ENCODE measurements at places on chromosomes 4 and X.

GRCh38 chrX:132443196-132444135 is 45.4 kb downstream of the MBNL3 start:
- DNase-seq: no peak

GRCh38 chr4:112253382-112254000 is 21.9 kb downstream of the AP1AR start:
- DNase-seq: no peak

GRCh38 chrX:39497702-39498265 is 600.0 kb downstream of the BCOR start:
- DNase-seq: no peak

- DNase-seq: no peak
These were observed 58.3 kb downstream of the TBC1D14 start for GRCh38 chr4:6967846-6968340.

GRCh38 chr4:86564795-86565194 is 29.3 kb upstream of the PTPN13 start:
- DNase-seq: no peak

GRCh38 chr4:5164221-5164912 is 113.1 kb downstream of the STK32B start:
- DNase-seq: no peak

DNA sequence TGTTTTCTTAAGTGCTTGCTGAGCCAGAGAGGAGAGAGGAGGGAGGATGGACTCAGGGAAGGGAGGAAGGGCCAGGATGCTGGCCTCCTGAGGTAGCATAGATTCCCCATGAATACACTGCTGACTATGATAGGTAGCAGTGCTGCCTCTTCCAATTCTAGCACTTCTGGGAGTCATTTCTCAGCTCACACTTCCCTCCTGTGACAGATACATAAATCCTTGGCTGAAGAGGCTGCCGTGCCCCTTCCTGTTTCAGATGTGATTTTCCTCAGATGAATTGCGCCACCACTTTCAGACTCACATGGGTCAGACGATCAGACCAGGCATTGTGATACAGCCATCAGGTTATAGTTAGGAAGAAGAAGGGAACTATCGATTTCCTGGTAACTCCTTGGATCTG is 22.4 kb downstream of the TSC22D3 start:
- DNase-seq: no peak

DNA sequence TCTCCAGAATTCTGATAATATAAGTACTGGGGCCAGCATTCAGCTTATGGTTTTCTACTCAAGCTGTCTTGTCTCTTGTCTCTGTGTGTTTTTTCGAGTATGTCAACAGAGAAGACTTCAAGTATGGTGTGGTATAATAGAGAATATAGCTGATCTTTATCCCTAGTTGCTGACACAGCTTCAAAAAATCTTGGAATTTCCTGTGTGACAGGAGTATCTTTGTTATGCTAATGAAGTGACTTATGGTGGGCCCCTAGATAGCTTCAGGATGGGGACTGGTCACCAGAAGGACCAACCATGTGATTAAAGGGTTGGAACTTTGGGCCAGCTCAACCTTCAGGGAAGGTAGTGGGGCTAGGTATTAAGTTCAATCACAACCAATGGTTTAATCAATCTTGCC is 2.9 kb downstream of the GPRASP3 start:
- no peak for DNase-seq

- DNase-seq: no peak
These were observed 69.9 kb downstream of the AMELX start for GRCh38 chrX:11363069-11363594.

DNA sequence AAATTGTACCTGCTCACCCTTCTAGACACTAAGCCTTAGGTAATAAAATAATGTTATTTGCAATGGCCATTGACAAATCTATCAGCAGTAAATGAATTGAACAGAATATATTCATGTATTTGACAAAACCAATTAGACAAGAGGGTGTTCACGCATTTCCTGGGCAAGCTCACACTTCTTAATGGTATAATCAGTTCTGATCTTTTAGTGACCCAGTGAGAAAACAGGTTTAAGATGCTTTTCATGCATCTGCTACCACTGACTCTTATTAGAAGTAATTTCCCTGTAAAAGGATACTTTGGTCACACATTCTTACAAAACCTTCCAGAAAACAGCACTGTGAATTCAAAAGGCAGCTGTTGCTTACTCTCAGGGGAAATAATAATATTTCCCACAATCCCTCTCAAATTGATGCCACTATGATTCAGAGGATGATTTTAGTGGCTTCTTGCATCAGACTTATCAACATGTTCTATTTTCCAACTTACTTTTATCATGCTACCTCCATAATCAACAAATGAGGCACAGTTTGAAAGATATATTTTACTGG is 313.9 kb upstream of the NWD2 start:
- no peak for DNase-seq

- DNase-seq: no peak
These were observed 171.6 kb downstream of the PCDH10 start for GRCh38 chr4:133320576-133321170.

GRCh38 chrX:43218198-43218597 is 437.9 kb upstream of the MAOA start:
- no peak for DNase-seq

DNA sequence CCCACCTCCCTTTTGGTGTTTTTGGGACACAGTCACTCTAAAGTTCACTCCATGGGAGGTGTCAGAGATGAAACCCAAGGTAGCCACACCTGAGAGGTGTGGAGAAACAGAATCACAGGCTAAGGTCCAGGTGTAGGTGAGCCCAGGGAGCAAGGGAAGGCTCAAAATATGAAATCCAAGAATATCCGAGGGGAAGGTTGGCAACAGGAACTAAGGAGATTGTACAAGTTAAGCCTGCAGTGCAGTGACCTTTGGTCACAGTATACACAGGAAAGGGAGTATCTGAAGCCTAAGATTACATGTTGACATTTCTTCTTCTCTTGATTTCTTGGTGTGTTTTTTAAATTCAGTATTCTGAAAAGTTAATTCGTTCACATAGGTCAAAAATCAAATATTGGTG is 46.5 kb downstream of the PHF8 start:
- no peak for DNase-seq

GRCh38 chr4:165288226-165288625 is 39.2 kb upstream of the MSMO1 start:
- no peak for DNase-seq

DNA sequence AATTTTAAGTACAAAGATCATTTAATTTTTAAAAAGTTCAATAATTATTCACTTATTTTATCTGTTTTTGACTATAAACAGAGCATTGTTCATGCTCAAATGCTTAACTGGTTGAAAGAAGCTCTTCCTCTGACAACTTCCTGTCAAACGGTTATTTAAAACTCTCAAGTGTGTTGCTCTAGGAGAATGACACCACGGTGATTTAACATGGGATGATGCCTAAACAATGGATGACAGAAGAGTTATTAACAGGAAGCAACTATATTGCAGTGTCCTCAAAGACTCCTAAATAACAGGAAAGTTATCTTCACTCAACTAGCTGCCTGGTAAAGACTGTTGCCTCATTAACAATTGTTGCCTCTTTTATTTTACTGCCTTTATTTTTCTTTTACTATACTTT is 509.6 kb downstream of the PACRGL start:
- no peak for DNase-seq

DNA sequence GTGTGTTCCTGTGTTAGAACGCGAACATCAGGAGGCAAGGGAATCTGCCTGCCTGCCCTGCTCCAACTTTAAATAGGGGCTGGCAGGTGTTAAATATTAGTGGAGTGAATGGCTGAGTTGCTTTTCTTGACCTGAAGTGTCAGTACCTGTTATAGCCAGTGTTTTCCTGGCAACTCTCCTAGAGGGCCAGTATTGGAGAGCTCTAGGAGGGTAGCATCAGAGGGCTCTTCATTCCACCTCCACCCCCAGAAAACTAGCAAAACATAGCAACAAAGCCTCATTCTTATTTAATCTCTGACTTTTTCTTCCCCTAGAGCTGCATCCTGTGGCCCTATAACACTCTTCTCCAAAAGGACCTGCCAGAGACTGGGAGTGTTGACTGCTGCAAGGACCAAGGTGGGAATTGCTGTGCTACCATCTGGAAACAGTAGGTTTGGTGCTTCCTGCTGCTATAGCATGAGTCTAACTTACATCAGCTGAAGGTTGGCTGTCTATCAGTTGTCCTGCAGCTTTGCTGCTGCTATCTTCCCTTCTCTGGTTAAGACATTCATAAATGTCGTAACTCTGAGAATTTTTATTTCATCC is 33.5 kb downstream of the SGMS2 start:
- DNase-seq: no peak

DNA sequence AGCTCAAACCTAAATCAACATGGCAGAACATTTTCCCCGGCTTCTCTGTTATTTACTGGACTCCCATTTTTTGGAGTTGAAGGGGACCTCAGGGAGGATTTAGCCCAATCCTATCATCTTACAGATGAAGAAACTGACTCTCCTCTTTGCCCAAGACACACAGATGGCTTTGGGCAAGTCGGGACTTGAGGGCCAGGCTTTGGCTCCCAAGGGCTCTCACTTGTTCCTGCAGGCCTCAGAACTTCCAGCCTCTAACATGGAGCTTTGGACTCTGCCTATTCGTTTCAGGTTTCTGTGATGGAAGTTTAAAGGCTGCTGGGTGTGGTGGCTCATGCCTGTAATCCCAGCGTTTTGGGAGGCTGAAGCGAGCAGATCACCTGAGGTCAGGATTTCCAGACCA is 59.5 kb downstream of the RHOH start:
- no peak for DNase-seq

DNA sequence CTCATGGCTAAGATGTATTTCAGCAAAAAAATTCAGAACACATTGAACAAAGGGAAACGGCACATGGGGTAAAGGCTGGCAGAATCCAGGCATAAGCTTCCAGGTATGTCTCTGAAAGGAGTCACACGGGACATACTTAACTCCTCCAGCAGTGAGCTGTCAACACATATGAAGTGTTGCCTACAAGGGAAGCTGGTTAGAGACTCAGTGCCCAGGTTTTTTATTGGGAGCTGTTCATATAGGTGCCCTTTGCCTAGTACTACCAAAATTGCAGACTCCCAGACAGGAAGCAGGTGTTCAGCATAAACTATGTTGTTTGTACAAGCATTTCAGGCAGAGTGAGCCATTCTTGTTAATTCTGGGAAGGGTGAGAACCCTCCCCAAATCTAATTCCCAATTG is 77.4 kb upstream of the PUDP start:
- DNase-seq: no peak

DNA sequence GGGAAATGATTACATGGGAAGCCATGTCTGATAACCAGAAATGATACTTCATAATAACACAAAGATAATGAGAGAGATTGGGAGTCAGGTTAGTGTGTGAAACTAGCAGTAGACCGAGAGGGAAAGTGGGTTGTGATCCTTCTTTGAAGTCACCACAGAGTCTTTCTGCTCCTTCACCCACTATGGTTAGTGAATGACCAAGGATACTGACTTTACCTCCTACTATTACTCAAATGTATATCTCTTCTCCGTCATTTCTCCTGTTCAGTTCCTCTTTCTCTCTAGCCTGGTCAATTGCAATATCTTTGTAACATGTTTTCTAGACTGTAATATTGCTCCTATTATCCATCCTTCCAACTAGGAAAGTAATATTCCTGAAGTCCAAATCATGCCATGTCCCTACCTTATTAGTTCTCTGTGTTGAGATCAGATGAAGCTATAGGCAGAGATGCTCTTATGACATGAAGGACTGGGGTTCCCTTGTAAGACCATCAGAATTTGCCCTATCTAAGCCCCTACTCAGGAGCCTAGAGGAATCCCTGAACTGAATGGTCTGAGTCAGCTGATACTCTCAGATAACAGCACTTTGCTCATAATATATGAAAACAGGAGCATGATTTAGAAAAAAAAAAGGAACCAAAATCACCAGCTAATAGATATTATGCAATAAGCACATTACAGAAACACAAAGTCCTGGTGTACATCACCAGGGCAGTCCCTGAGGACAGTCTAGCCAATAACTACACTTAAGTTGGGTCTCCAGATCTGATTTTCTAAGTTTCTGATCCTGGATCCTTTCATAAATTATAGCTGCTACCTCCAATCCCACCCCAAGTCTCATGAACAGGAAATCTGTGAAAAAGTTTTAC is 81.2 kb downstream of the SHROOM3 start:
- no peak for DNase-seq
